ENCODE measurements at places on chromosomes 5 and 9. TPM values are rescaled to one million over a fixed set of nuclear protein-coding genes. Genes with fewer than 3 reads are reported as not detected.

DNA sequence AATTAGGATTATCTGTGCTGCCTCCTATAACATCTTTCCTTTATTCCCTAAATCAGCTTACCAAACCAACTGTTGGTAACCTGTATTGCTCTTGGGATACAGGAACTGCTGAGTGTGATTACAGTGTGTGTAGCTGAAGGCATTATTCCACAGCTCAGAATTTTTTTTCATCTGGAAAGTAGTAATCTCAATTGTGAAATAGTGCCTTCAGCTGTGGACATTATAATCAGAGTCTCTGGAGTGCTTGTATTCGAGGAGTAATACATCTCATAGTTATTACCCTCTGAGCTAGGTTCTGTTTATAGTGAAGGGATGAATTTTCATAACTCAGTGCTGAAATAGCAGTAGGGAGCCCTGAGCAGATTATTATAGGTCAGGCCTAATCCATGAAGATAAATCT, 199.5 kb downstream of the MAST4 start:
- DNase-seq, result no peak

DNA sequence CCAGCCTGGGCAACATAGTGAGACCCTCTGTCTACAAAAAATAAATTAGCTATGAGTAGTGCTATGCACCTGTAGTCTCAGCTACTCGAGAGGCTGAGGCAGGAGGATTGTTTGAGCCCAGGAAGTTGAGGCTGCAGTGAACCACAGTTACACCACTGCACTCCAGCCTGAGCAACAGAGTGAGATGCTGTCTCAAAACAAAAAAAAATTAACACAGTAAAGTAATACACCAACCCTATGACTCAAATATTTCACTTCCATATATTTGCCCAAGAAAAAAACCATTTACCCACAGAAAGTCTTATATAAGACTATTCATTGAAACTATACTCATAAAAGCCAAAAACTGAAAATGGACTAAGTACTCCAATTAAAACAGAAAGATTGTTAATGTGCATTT, 16.2 kb downstream of the SMIM23 start:
- DNase-seq, result no peak

GRCh38 chr5:124030043-124030491, 518.1 kb downstream of the CSNK1G3 start:
- no peak for DNase-seq

DNA sequence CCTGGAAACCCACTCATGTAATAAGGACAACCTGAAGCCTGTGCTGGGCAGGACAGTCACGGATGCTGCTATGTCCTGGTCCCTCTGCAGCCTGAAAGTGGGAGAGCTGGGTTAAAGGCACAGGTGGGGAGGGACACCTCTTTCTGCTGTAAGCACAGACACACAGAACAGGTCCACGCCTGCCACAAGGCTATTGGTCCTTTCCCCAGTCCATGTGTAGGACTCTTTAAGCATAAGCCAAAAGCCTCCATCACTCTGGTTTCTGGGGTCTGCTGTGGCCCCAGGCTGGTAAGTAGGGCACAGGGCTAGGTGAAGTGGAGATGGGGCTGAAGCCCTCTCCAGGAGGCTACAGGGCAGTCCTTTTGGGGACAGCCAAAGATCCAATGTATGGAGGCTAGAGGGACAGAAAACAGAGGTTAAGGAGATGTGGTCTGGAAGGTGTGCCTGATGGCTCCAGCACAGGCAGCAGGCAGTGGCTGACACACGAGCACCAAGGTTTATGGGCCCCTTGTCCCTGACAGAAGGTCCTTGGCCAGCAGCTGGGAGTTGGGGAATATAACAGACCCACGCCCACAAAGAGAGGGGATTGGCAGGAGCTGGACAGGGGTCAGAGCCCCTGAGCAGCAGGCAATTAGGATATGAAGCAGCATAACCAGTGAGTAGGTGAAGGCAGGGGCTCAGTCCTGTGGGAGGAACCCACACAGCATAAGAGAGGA, 203.6 kb upstream of the MVB12B start:
- no peak for DNase-seq

DNA sequence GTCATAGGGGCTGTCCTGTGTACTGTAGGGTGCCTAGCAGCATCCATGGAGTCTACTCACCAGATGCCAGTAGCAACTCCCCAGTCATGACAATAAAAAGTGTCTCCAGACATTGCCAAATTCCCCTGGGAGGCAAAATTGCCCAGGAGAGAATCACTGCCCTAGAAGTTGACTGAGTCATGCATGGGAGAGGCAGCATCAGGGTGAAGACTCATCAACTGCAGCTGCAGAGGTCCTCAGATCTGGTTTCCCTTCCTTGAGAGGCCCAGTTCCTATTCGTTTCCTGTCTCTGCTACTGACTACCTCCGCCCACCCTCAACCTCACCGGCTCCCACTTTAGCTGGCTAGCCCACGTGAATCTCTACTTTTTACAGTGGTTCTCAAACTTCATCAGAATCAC, 88.6 kb upstream of the AGXT2 start:
- DNase-seq, result no peak

GRCh38 chr9:134877541-134877940, 3.1 kb upstream of the FCN2 start:
- no peak for DNase-seq

- no peak for DNase-seq
Measured at GRCh38 chr9:13555516-13555915, 276.0 kb upstream of the MPDZ start.

DNA sequence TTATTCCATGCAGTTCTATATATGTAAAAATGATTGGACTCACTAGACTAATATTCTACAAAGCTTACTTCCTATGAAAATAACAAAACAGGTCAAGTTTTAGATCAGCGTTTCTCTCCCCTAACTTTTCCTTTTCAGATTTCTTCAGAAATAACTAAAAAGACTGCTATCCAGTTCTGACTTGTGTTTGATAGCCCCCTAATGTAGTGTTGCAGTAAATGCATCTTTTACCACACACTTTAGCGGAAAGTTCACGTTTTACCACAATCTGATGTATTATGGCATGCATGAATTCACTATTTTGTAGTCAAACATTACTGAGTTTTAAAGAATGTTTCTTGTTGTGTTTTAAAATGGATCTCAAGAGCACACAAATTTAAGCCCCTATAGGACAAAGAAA, 292.7 kb downstream of the RAB3C start:
- DNase-seq, result no peak

DNA sequence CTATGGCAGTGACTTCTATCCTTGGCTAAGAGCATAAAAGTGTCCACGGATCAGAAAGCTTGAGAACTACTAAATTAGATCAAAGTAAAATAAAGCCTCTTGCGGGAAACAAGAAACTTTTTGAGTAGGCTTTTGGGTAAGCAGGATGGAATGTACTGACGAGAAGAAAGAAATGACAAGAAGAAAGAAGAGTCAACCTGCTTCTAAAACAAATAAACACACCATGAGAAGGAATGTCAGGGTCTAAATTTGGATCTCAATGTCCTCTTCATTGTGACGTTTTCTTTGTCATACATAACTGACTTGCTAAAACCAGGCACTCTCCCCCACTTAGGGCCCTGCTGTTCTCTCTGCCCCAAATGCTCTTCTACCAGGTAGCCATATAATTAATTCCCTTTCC, 290.1 kb upstream of the PTGER4 start:
- DNase-seq, result no peak

DNA sequence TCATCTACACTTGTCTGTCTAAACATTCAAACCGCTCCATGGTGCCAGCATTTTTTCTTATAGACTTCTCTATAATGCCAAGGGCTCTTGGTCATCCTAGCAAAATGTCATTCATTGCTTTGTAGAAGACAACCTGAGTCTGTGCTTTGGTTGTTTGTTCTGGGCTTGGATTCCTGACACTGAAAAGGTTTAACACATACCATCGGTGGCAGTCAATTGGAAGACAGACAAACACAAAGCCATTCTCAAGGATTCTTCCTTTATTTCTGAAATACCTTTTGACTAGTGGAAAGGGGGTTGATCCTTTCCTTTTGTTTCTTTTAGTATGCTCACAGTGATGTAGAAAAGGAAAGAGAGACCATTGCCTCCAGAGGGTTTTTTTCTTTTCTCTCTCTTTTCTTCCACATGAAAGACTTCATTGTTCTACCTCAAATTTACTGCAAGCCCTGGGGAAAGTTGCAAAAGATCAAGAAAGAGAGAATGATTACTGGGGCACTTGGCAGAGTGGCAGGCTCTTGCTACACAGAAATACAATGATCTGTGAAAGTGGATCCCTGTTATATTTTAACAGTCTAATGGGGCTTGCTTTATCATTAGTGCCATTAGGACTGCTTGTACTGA, 66.4 kb upstream of the TMC1 start:
- DNase-seq, result no peak

DNA sequence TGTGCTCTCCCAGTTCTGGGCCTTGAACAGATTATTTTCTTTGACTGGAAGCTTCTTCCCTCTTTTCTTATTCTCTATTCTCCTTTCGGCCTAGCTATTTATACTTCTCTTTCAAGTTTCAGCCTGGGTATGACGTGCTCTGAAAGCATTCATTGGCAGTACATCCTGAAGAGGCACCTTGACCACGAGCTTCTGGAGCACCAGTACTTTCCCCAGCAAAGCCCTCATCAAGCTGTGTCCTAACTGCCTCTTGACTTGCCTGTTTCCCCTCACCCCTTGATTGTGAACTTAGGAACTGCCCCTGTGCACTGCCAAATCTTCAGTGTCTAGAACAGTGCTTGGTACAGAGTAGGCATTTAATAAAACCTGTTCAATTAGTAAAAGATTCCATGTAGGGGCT, 154.9 kb downstream of the KCTD16 start:
- DNase-seq, result no peak

GRCh38 chr5:2192496-2192895, 309.8 kb upstream of the IRX4 start:
- no peak for DNase-seq

- no peak for DNase-seq
Measured at GRCh38 chr5:65821966-65822365, 100.0 kb downstream of the NLN start.

- no peak for DNase-seq
Measured at GRCh38 chr5:172497591-172498255, 43.4 kb upstream of the SH3PXD2B start.

- DNase-seq, result no peak
Measured at GRCh38 chr9:90834828-90835595, 33.4 kb downstream of the SYK start.

- no peak for DNase-seq
Measured at GRCh38 chr5:43110606-43111170, 10.0 kb upstream of the ZNF131 start.

The BTNL8 gene
- not detected for total RNA-seq

The ANXA2R gene
- 3.7 TPM for total RNA-seq

The ARL14EPL gene
- total RNA-seq, result not detected

The WDR55 gene
- total RNA-seq, result 20.0 TPM

The ADCY2 gene
- 1.6 TPM for total RNA-seq

The SLC9A3 gene
- total RNA-seq, result 5.0 TPM

The IFNK gene
- not detected for total RNA-seq

The CKMT2 gene
- total RNA-seq, result 45.5 TPM

The ZNF462 gene
- 86.9 TPM for total RNA-seq

The GFPT2 gene
- total RNA-seq, result 1.9 TPM

The PROP1 gene
- not detected for total RNA-seq

Measured in adrenal gland (tissue), 19 donors.